ENCODE measurements at places on chromosomes 6 and 20.

DNA sequence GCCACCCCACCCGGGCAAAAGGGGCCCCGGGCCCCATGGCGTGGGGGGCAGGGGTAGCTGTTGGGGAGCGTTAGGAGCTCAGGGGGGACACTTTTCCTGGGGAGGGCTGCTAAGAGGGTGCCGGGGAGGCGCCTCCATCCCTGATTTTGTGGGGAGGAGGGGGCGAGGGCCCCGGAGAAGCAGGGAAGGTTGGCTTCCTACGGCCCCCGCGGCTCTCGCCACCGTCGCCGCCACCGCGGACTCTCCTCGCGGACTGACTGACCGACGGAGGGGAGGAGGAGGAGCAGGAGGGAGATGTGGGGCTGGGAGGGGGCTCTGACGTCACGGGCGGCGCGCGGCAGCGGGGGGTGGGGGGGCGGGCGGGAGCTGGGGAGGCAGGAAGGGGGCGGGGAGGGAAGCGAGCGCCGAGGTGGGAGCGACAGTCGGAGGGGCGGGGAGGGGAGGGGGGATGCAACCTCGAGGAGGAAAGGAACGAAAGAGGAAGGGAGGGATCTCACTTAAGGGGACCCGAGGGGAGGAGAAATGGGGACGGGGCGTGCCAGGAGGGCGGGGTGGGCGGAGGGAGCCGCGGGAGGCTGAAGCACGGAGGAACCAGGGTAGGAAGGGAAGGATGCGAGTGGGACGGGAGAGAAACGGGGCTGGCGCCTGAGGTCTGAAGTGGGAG is 5.1 kb downstream of the GABBR1 start:
- DNase-seq: no peak

DNA sequence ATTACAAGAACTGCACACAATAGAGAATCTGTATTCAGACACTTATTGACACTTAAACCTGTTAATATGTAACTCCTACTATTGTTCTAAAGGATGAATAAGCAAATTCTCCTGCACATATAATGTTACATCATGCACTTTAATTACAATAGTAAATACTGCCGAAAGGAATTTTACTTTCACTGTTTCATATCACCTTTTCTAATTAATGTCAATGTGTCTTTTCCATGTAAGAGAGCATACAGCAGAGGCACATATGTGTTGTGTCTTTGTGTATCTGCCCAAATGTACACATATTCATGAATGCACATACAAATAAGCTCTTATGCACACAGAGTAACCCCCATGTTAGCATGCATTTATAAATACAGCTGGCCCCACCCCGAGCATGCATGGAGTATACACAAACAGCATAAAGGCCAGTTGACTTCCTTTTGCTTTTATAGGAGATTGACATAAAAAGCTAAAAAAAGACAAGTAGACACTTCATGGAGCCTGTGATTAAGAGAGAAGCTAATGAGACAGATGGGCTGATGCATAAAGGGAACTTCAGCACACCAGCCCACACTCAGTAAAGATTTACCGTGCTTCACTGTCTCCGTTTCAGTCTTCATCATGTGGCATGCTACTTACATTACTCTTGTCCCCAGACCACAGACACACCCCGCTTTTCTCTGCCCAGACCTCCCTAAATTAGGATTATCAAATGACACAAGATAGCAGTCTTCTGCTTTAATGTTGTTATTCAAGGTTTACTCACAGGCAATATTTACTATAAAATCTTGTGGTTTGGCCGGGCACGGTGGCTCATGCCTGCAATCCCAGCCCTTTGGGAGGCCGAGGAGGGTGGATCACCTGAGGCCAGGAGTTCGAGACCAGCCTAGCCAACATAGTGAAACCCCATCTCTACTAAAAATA is 184.6 kb downstream of the ATXN1 start:
- no peak for DNase-seq

- DNase-seq: no peak
Observed at GRCh38 chr6:6699741-6700367, 111.3 kb downstream of the LY86 start.

- no peak for DNase-seq
Observed at GRCh38 chr20:54643761-54644160, 168.4 kb downstream of the DOK5 start.

GRCh38 chr6:16472349-16473069 is 234.1 kb downstream of the GMPR start:
- no peak for DNase-seq

DNA sequence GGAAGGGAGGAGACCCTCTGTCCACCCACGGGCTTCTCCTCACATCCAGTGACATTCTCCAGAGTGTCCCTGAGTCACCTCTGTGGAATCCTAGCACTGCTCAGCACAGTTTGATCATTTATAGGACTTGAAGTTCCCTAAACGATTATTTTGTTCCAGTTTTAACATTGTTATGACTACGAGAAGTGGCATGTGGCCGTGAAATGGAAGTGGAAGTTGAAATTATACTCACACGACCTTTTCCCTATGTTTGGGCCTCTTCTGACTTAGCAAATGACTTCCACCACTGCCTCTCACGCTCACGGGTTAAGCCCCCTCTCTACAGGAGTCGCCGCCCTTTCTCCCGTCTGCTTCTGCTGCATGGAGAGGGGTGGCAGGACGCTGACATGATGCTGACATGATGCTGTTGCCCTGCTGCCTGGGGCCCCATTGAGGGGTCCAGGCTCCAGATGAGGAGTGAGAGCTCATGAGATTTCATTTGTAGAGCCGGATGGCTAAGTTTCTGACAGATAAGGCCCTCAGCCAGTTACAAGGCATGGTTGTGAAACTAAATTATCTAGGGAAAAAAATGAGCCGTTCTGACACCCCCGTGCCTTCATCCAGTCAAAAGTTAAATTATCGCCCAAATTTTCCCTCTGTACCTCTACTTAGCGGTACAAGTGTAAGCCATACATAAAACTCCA is 153.6 kb upstream of the UST start:
- no peak for DNase-seq

DNA sequence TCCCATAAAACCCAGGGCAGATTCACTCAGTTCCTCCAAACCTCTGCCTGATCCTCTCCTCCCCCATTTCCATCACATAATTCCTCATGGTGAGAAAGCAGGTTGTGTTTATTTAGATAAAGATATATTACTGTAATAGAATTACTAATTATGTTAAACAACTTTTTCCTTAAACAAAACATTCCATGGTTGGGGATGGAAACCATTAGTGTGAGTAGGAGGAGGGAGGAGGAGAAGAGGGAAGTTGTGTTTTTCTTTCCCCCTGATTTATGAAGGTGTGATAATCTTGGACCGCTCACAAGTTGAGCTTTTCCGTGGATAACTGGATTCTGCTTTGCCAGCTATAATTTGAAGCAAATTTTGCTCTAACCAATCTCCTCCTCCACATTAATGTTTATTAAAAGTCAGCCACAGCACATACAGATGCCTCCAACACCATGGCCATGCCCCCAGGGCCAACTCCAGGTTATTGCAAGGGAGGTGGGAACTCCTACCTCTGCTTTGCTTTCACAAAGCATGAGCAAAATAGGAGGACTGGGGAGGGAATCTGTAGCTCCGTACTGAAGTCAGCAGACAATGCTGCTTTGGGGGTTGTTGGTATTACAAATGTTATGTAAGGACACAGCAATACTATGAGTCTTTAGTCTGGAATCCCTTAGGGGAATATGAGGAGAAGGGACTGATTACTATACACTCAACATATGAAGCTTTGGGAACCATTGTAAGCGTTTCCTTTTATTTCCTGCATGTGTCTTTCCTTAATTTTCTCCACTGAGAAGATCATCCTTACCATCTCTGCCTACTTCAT is 542.0 kb downstream of the DHX35 start:
- no peak for DNase-seq

- DNase-seq: no peak
Observed at GRCh38 chr6:159981403-159982245, 12.7 kb downstream of the IGF2R start.

DNA sequence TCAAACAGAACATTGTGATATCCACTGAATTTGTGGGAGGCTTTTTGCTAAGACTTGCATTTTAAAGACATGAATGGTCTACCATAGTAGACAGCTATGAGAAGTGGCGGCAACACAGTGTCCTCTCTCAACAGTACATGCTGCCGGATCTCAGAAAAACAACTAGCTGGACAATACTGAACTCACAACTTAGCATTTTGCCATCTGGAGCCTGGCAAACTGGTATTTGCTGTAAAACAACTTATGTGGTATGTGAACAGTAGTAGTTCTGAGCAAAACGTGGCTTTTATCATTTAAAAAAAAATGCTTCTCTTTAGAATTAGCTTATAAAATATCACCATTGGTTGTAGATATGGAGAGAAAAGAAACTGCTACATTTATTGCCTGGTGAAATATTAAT is 3.3 kb upstream of the PXDC1 start:
- DNase-seq: no peak

DNA sequence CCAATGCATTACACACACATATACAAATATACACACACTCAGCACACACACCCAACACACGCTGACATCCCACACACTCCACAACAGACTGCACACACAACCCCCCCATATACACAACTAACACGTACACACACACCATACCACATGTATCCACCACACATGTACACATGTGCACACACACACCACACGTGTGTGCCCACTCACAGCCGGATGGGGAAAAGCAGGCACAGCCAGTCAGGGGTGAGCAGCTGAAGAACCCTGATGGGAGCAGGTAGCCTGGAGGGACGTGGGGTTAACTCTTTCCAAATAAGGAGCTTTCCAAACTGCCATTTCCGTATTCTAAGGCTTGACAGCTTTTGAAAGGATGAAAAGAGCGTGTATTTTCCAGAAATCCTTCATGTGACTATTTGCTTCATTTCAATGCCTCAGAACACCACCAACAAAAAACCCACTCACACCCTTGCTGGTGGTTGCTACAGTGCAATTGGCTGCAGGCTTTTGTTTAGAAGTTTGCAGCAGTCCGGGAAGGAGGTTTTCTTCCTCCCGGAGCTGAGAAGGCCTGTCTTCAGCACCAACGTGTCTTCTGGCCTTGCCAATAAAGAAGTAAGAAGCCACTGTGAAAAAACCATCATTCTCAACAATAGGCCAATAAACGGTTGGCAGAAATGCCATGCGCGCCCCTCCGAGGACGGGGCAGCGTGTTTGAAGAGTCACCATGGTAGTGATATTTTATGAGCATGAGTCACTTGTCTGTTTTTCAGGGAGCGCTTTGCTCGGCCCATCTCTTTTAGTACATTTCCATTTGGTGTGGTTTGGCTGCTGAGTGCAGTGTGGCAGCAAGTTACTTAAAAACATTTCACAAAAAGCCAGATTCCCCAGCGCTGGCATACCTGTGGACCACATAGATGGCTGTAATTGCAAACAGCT is 131.3 kb upstream of the GMDS start:
- no peak for DNase-seq

DNA sequence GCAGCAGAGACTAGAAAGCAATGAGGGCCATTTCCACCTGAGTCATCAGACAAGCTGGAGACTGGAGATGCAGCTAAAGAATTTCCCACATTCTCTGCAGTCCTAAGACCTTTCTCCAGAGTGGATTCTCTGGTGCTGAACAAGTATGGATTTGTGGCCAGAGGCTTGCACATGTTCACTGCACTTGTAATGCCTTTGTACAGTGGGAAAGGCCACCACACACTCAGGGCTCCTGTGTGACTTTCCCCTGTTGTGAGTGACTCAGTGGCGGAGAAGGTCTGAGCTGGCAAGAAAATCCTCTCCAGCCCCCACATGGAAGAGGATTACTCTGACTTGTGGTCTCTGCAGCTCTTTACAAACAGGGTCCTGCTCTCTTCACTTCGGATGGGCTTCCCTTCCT is 192.3 kb downstream of the C6orf118 start:
- DNase-seq: no peak

GRCh38 chr20:1676650-1677049 is 19.1 kb upstream of the SIRPG start:
- DNase-seq: no peak

DNA sequence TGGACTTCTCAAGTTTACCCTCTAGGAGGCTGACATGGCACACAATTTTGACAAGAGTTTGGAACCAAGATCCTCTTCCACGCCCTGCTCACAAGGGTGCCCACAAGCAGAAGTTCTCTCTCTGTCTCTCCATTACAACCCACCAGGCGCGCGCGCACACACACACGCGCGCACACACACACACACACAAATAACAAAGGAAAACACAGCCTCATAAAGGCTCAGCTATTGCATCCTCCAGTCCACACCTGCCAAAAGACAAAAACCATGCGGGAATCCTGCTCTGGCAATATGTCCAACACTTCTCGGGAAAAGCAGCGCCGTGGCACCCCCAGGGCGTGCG is 870 bp downstream of the PAK5 start:
- DNase-seq: no peak

DNA sequence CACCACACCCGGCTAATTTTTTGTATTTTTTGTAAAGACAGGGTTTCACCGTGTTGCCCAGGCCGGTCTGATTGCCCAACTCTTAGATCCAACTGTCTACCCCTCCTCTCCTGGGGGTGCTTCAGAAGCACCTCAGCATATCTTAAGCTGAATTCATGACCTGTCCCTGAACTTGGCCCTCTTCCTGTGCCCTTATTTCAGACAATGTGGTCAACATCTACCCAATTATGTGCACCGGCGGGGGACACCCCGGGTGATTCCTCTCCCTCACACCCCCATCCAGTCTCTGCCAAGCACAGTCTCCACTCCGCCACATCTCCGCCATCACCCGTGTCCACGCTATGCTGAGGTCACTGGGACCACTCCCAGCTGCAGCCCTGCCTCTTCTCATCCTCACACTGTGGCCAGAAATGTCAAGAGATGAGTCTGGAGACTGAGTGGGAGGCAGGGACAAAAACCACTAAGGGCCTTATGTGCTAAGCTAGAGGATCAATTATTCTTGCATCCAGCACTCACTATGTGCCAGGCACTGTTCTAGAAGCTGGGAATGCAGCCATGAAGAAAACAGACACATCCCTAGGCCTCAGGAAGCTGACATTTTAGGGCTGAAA is 111.9 kb downstream of the ARMC2 start:
- DNase-seq: no peak

DNA sequence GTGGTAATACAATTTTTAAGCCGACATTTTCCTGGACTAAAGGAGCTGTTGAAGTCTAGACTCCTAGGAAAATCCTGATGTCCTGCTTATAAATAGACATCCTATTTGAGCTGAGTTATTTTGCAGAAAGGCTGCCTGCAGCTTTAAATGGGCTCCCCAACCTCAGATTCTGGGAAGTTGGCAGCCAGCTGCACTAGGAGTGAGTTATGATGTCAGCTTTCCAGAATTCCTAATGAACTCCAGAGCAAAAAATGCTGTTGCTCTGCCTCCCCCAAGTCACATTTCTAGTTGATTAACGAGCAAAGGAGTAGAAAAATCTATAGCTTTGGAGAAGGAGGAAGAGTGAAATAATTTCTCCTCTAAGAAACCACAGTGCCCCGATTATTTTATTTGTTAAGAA is 346.3 kb upstream of the SULF2 start:
- DNase-seq: no peak

GRCh38 chr6:5459346-5459745 is 198.0 kb downstream of the FARS2 start:
- DNase-seq: no peak

DNA sequence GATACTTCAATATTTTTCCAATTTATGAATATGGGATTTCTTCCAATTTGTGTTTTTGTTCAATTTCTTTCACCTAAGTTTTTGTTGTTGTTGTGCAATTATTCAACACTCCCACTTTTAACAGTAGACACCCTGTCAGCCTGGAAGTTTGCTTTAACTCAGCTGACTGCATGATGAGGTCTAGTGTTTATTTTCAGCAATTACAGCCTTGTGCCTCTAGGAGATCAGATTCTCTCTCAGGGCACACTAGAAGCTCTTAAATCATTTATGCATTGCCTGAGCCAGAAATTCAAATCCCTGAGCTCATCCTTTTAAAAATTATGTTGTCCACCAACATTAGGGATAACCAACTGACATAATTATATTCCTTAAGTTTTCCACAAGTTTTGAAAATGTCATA is 85.7 kb downstream of the MRAP2 start:
- no peak for DNase-seq

- no peak for DNase-seq
Observed at GRCh38 chr20:44683263-44684046, 31.7 kb upstream of the CCN5 start.

Measured in Panc1 (cell line).